ENCODE measurements at places on chromosomes 6 and 20.

GRCh38 chr6:89310929-89311328 is 4.2 kb downstream of the GABRR2 start:
- DNase-seq: peak; percentile 39

GRCh38 chr6:203661-204060 is 88.6 kb upstream of the DUSP22 start:
- DNase-seq: no peak

- no peak for DNase-seq
Observed at GRCh38 chr6:55826941-55827340, 48.4 kb downstream of the BMP5 start.

DNA sequence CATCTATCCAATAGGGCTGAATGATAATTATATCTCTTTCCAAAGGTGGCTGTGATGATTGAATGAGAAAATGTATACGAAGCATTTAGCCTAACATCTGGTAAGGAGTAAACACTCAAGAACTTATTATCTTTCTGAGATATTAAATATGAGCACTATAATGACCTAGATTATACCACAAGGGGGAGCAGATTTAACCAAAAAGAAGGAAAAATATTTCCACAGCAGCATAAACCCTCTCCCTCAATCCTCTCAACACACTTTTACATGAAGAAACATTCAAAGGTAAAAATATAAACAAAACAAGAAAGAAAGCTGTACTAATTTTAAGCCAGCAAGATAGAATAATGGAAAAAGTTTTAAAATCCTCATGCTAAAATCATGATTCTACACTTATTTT is 68.4 kb downstream of the SHPRH start:
- peak; percentile 17 for DNase-seq

- DNase-seq: no peak
Observed at GRCh38 chr6:105786890-105787655, 299.1 kb upstream of the PRDM1 start.

- no peak for DNase-seq
Observed at GRCh38 chr6:71888756-71889340, 2.5 kb downstream of the RIMS1 start.
